Sigmoid colon (tissue), 7 donors: ENCODE measurements at places on chromosomes 12 and 14. TPM values are rescaled to one million over a fixed set of nuclear protein-coding genes. Genes with fewer than 3 reads are reported as not detected.

DNA sequence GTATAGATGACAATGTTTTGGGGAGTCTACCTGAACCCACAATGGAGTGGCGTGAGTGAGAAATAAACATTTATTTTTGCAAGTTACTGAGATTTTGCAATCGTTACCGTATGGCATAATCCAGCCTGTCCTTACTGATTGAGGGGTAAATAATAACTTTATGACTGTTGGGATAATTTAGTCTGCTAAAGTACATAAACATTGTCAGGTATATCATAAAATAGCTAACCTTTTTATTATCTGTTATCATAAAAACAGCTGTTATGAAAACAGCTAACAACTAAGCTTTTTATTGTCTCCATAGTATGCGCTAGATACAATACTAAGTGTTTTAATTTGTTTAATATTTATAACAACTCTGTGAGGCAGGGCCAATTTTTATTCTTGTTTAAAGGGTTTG lies 10.3 kb downstream of the ACSS3 start:
- no peaks in the 10 kb centered on the region for H3K4me1 ChIP-seq
- H3K36me3 ChIP-seq, result no peaks in the 10 kb centered on the region
- H3K4me3 ChIP-seq, result no peak overlapping the region
- no peak overlapping the region for H3K27ac ChIP-seq

GRCh38 chr14:100669011-100669412 lies 57.7 kb upstream of the DLK1 start:
- no peaks in the 10 kb centered on the region for H3K27me3 ChIP-seq
- DNase-seq, result no peak
- no peak overlapping the region for H3K4me3 ChIP-seq
- H3K4me1 ChIP-seq, result peaks cover 3% of the 10 kb centered on the region
- H3K27ac ChIP-seq, result no peak overlapping the region

DNA sequence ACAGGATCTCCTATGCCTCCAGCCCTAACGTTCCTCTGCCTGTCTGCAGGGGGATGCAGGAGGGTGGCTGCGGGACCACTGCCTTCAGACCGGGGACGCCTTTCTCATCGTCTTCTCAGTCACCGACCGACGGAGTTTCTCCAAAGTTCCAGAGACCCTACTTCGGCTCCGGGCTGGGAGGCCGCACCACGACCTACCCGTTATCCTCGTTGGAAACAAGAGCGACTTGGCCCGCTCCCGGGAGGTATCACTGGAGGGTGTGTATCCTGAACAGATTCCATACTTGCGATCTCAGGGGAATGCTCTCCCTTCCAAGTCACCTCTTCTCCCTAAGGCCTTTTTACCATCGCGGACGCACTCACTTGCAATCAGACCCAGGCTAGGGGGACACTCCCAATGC lies 3.0 kb downstream of the REM2 start:
- no peak for DNase-seq
- peak overlapping the region; percentile 70 for H3K27ac ChIP-seq
- H3K36me3 ChIP-seq, result no peaks in the 10 kb centered on the region
- no peak overlapping the region for H3K4me3 ChIP-seq
- no peaks in the 10 kb centered on the region for H3K27me3 ChIP-seq

PTPN6 gene
- total RNA-seq, result 10.0 TPM

LTBR gene
- total RNA-seq, result 123 TPM

CRIP1 gene
- 4.9 TPM for total RNA-seq

DCN gene
- total RNA-seq, result 675 TPM

GRCh38 chr12:115611477-115611876 lies 666.0 kb downstream of the MED13L start:
- H3K27me3 ChIP-seq, result peaks cover 5% of the 10 kb centered on the region
- H3K4me1 ChIP-seq, result peaks cover 8% of the 10 kb centered on the region
- DNase-seq, result no peak
- H3K36me3 ChIP-seq, result no peaks in the 10 kb centered on the region
